ENCODE measurements at places on chromosomes 12 and 14.

DNA sequence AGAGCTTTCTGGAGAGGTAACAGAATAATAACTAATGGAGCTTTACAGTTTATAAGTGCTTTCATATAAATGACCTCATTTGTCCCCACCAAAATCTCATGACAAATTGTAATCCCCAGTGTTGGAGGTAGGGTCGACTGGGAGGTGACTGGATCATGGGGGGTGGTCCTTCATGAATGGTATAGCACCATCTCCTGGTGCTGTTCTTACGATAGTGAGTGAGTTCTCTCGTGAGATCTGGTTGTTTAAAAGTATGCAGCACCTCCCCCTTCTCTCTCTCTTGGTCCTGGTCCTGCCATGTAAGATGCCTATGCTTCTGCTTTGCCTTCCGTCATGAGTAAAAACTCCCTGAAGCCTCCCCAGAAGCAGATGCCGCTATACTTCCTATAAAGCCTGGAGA is 423.3 kb upstream of the GARIN6 start:
- H3K27ac ChIP-seq, result no peak overlapping the region
- no peaks in the 10 kb centered on the region for H3K36me3 ChIP-seq
- H3K4me1 ChIP-seq, result no peaks in the 10 kb centered on the region
- no peak for DNase-seq
- H3K4me3 ChIP-seq, result no peak overlapping the region

GRCh38 chr14:99158150-99158549 is 113.8 kb downstream of the BCL11B start:
- DNase-seq, result no peak
- no peaks in the 10 kb centered on the region for H3K36me3 ChIP-seq
- no peak overlapping the region for H3K27ac ChIP-seq
- H3K27me3 ChIP-seq, result no peaks in the 10 kb centered on the region
- no peak overlapping the region for H3K4me3 ChIP-seq

DNA sequence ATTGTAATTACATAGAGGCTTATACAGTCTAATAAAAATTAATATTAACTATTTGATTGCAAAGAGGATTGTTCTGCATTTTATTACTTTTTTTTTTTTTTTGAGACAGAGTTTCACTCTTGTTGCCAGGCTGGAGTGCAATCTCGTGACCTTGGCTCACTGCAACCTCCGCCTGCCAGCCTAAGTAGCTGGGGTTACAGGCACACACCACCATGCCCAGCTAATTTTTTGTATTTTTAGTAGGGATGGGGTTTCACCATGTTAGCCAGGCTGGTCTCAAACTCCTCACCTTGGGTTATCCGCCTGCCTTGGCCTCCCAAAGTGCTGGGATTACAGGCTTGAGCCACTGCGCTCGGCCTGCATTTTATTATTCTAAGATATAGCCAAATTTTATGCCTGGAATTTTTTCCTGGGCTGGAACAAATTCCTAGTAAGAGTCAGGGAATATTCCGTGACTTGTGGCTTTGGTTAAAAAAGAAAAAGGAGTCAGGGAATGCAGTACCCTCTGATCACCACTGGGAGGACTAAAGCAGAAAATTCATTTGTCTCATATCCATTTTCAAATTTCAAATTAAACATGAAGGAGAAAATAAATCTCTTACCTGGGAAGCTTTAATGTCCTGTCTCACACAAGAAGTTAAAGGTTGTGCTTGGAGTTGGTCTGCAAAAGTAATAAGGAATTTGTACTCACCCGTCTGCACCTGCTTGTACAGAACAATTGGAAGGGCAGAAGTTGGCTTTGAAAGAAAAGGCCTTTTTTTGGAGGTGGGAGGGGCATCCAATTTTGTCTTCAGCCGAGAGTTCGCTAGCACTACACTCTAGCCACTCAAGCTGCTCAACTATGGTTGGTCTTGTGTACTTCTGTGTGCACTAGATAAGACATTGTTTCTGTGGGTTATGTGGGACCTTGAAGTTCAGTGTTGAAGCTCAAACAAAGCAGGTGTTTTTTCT is 8.7 kb downstream of the MARK3 start:
- no peak overlapping the region for H3K27ac ChIP-seq
- H3K4me1 ChIP-seq, result peaks cover 65% of the 10 kb centered on the region
- no peak overlapping the region for H3K4me3 ChIP-seq

- H3K4me1 ChIP-seq, result peaks cover 42% of the 10 kb centered on the region
- DNase-seq, result no peak
- no peak overlapping the region for H3K4me3 ChIP-seq
These were observed 42.5 kb downstream of the WDR20 start for GRCh38 chr14:102182190-102182589.

DNA sequence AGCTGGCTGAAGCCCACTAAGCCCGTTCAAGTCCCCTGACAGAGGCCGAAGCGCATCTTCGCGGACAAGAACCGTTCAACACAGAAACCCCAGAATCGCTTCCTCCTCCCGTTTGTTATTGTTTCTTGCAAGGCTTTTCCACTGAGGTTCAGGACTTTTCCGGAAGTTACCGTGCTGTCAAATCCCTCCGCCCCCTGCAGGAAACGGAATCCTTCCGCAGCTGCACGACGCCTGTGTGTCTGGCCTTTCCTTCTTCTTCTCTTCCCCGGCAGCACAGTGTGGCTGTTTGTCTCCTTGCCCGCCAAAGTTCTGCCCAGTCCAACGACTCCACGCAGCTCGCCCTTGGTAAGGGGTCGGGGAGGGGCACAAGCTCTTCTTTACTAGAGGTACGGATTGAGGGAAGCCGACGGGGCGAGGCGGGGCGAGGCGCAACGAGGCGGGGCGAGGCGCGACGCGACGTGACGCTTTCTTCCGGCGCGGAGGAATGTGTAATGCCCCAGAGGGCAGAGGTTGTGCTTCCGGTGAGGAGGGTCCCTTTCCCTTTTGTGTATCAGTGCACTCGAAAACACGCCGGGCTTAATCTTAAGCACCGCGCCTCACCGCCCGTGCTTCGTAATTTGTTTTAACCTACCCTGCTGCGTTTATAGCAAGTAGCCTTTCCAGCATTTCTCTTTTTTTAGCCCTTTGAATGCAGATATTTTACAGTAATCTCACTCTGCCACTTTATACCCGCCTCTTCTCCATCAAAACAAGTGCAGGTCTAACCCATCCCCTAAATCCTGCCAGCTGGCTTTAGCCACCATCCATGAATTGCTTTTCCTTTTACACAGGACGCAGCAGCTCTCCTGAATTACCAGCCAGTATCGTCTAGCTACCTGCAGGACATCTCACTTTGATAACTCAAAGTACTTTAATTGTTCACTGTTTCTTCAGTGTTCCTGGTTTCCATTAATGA is at the start of gene KDM5A:
KDM5A (minus strand) TSS at position 179 of the 955 bp plus-strand sequence. CDS start 229 bp downstream, outside the sequence.
- peak; percentile 93 for DNase-seq
- H3K27ac ChIP-seq, result peak within 1 kb of the TSS; percentile 93
- H3K4me3 ChIP-seq, result peak within 1 kb of the TSS; percentile 79
- H3K27me3 ChIP-seq, result no peaks in the 10 kb centered on the region
- H3K4me1 ChIP-seq, result peaks cover 42% of the 10 kb centered on the region

GRCh38 chr12:47746523-47746922 is 12.2 kb downstream of the RAPGEF3 start:
- peaks cover 4% of the 10 kb centered on the region for H3K36me3 ChIP-seq
- H3K4me1 ChIP-seq, result peaks cover 25% of the 10 kb centered on the region
- H3K27me3 ChIP-seq, result no peaks in the 10 kb centered on the region
- no peak overlapping the region for H3K4me3 ChIP-seq
- no peak for DNase-seq
- H3K27ac ChIP-seq, result no peak overlapping the region

- no peaks in the 10 kb centered on the region for H3K27me3 ChIP-seq
- no peak overlapping the region for H3K27ac ChIP-seq
- no peaks in the 10 kb centered on the region for H3K4me1 ChIP-seq
These were observed 108.4 kb downstream of the PTPRR start for GRCh38 chr12:70812136-70812535.

- no peak overlapping the region for H3K27ac ChIP-seq
- H3K4me3 ChIP-seq, result no peak overlapping the region
- no peak for DNase-seq
These were observed 142.1 kb downstream of the CALM1 start for GRCh38 chr14:90538716-90539495.
